NCI-H1930 (cell line): ENCODE measurements at places on chromosomes 1 and 21.

DNA sequence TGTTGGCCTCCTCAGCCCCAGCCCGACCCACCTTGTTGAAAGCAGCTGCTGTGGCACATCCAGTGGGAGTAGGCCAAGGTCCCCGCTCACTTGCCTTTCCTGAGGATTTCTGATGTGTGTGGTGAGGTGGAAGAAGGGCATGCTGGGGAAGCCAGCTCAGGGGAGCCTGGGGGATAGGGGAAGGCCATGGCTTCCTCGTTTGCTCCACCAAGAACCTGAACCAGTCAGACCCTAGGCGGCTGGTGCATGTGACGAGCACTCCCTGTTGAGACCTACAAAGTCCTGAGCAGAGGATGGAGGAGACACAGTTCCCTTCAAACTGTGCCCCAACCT is 38.0 kb upstream of the SLC30A1 start:
- DNase-seq = no peak

DNA sequence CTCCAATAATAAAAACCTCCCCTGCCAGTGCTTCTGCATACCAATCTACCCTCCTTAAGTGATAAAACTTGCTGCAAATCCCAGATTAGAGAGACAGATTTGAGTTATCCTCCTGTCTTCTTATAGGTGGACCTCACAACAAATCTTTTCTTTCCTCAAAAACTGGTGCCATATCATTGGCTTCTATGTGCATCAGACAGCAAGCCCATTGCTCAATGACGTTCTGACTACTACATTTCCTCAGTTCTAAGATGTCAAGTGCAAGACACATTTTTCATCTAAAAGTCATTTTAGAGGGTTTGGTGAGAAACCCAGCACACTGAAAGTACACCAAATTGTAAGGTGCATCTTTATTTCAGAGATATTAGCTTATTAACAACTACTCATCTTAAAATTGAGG is 107.8 kb upstream of the VAV3 start:
- DNase-seq = no peak

- DNase-seq = no peak
Observed at GRCh38 chr1:96964761-96965160, 243.2 kb downstream of the PTBP2 start.

GRCh38 chr1:159211331-159212136 is 6.9 kb downstream of the ACKR1 start:
- DNase-seq = peak; percentile 28

DNA sequence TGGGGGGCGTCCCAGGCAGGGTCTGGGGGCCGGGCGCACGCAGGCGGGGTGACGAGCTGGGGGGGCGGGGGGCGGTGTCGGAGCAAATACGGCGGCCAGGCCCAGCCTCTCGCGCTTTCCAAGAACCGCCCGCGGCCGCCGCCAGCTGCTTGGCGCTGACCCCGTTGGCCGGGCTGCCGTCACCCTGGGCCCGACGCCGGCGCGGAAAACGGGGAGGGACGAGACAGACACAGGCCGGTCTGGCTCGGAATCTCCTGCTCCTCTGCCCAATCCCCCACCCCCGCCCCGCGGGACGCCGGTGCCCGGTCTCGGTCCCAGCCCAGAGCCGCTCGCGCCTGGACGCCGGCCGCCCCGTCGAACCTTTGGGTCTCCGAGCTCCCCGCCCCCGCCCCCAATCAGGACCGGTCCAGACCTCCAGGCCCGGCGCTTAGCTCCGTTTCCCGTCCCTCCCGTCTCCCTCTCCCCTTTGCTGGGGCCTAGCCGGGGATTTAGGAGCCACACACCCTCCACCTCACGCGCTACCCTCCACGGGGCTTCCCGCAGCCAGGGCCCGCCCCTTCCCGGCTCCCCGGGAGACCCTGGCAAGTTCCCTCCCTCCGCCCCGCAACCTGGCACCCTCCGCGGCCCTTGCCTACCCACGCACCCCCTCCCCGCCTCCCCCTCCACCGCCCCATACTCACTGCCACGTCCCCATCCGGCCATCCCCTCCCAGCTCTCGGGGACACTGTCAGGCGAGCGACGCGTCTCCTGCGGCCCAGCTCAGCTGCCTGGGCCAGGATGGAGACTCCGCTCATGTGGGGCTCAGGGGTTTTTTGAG is 800 bp upstream of the MMP23B start:
- DNase-seq = no peak

GRCh38 chr1:241229216-241229615 is 127.8 kb downstream of the RGS7 start:
- no peak for DNase-seq
